ENCODE measurements at places on chromosomes 7 and 10.

DNA sequence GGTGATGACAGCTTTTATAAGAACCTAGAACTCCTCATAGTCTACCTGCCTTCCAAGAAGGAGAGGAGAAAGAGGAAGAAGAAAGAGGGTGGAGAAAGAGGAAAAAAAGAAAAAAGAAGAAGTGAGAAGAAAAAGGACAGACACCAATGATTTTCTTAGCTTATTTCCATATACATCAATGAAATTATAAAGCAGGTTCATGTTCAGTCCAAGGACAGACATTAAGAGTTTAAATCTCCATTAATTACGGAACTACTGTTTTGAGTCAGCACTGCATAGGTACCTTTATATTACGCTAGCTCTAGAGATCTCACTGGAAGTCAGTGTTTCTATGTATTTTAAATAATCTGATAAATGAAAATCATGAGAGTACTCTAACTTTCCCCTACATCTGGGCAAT is 309.0 kb upstream of the HGF start:
- no peak for DNase-seq

DNA sequence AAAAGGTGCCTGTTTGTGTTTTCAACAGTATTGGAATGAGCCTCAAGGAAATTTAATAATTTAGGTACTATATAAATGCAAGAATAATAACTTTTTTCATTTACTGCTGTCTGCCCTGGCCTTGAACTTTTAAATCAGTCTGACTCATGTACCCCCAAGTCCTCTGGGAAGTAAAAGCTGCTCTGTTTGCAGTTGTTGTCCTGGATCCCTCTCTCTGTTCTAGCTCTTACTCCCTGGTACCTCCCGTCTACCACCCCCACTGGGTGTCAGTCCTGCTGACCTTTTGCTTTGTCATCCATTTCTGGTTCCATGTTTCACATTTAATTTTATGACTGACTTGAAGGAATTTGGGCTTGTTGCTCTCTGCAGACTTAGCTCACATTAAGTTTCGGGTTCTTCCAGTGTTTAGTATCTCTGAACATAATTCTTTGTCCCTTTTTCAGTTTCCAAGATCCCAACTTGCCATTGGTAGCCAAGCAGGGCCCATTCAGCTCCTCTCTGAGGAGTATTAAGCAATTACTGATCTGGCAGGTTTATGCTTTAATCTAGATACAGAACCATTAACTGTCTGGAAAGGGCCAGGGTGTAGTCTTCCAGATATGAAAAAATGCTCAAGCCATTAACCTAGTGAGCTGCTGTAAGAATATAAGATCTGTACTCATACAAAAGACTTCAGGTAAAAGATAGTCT is 208.7 kb upstream of the FAM3C start:
- no peak for DNase-seq

GRCh38 chr7:154685564-154685901 is 317.4 kb downstream of the PAXIP1 start:
- DNase-seq, result no peak

- DNase-seq, result no peak
These were observed 6.8 kb downstream of the ITGA8 start for GRCh38 chr10:15712883-15713282.

- DNase-seq, result no peak
These were observed 732.1 kb upstream of the POT1 start for GRCh38 chr7:125661677-125662076.

- no peak for DNase-seq
These were observed 65.0 kb upstream of the CCNY start for GRCh38 chr10:35271086-35271858.

DNA sequence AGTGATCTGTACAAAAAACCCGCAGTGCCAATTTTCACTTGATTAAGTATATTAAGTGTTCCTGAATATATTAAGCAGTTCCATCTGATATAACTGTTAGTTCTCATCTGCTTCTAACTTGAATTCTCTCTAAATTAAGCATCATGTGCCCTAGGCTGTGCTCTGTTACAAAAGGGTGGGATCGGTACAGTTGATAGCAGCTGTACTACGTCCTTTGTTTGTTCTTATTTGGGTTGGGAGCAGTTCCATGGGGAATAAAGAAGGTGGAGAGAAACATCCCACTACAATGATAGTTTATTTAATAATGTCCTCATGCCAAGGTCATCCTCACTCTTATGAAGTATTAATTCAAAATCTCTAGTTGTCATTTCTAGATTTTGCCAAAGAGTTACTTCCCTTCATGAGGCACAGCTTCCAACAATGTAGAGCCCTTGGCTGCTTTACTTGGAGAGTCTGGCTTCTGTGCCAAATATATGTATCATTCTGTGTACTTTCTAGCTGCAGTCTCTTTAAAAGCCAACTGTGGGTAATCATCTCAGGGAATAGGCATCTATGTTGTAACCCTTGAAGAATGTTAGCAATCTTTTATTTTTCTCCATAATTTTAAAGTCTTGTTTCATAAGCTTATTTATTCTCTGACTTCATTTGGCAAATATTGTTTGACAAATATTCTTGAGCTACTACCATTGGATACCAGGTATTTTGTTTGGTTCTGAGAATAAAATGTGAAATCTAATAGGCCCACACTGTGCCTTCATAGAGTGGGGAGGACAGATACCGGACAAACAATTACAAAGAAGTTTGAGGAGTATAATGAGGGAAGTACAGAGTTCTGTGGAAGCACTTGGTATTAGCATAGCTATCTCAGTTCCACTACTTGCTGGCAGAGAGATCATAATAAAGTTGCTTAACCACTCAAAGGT is 22.4 kb upstream of the AHR start:
- no peak for DNase-seq

- DNase-seq, result no peak
These were observed 35.4 kb upstream of the NPFFR1 start for GRCh38 chr10:70319183-70319582.

- DNase-seq, result no peak
These were observed 229.8 kb upstream of the YAE1 start for GRCh38 chr7:39336442-39336841.

- no peak for DNase-seq
These were observed 29.0 kb upstream of the ATXN7L1 start for GRCh38 chr7:105905209-105905909.

DNA sequence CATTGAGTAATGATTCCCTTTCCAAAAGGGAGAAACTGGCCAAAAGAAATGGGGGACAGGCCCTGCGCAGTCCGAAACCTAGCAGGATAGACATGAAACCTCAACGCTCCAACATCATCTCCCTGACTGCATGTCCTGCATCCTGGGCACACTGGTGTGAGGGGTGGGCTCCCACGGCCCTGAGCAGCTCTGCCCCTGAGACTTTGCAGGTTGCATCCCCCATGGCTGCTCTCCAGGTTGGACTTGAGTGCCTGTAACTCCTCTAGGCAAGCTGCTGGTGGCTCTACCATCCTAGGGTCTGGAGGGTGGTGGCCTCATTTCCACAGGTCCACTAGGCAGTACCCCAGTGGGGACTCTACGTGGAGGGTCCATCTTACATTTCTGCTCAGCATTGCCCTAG is 16.3 kb upstream of the CRYGN start:
- no peak for DNase-seq

DNA sequence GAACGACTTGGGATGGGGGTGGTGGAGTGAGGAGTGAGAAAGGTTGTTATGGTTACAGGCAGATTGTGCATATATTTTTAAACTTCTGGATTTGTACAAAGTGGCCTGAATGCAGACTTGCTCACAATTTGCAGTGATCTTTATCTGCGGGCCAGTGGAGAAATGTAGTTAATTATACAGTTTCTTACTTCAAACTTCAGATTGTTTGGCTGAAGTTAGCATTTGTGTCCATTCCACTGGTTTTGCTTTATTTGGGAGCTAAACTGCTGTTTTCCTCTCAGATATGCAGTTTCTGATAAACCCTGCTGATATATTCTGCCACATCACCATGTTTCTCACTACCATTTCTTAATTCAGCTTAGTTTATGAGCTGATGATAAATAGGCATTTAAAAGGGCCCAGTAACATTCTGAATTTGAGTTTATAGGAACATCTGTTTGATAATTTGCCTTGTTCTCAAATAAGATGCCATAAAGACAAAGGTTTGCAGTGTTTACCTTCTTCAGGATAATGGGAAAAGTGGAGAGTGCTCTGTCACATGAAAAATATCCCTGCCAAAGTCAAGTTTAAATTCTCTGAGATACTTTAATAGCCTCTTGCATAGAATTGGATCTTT is 170.1 kb downstream of the ST7 start:
- DNase-seq, result no peak

GRCh38 chr7:130135208-130136205 is 65.2 kb downstream of the KLHDC10 start:
- no peak for DNase-seq

DNA sequence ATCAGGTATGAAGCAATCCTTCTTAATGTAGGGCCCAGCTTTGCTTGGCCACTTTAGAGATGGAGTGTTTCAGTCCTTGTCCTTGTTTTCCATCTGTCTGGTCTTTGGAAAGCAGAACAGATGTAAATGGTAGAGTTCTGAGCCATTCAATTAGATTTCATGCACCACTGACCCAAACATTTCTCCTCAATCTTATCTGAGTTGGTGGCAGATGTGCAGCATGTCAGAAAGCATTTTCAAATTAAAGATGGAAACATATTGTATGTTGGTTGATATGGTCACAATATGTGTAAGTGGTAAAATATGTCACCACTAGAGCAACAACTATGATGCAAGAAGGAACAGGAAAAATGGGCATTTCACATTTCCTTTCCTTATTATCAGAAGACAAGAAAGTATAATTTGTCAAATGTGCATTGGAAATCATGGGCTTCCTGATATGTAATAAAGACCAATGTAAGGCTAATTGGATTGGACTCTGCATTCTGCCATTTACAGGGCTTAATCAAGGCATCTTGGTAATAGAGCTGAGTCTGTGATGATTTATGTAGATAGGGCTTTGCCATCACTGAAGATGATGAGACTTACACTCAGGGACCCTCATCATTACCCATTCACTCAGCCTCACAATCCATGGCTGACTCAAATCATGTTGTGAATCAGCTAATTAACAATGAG is 750.7 kb downstream of the NRG3 start:
- no peak for DNase-seq

DNA sequence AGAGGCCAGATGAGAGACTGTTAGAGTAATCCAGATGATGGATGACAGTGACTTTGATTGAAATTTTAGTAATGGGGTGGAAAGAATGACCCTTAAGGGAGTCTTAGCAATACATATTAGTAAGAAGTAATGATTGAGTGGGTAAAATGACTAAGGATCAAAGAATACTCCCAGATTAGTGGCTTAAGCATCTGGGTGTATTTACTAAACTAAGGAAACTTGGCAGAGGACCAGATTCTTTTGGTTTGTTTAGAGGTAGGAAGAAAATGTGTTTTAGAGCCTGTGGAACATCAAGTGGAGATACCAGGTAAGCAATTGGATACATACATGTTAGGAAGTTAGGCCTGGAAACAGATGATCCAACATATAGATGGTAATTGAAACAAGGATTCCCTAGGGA is 58.8 kb upstream of the ADRA2A start:
- DNase-seq, result no peak

DNA sequence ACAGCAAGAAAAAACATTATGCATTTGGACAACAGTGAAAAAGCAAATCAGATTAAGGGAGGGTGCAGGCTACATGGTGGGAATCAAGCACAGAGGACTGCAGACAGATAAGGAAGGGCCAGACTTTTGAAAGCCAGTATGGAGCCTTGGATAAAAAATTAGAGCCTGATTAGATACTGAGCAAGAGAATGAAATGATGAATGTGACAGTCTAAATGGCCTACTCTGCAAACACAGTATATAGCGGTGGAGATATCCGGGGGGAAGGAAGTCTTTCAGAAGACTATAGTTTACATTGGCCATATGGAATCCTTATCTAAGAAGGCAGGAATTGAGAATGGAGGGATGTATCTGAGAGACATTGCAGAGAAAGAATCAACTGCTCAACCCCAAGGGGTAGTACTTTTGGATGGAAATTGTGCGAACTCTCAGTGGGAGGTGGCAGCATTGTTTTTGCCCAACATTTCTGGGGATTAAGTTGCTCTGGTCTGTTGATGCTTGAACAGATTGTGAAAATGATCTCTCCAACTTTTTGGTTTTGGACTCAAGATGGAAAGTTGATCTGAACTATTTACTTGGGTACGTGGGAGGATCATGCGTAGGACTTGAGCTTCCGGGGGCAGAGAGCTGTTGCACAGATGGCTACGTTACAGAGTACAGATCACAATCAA is 39.4 kb upstream of the CHCHD3 start:
- DNase-seq, result no peak

DNA sequence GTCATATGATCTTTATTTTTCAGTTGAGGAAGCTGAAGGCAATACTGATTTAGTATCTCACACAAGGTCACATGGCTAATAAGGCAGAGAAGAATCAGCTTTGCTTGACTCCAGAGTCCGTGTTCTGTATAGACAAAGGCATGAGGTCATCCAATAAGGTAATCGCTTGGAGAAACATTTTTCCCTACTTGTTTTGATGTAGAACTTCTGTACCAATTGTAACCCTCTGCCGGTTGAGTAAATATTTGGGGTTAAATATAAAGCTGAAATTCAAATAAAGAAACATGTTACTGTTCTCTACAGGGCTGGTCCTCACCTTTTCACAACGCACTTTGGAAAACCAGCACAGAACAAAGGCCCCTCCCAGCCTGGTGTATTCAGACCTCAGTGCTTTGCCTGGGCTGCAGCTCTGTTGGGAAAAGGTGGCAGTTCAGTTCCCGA is 83.0 kb upstream of the INSYN2A start:
- no peak for DNase-seq

DNA sequence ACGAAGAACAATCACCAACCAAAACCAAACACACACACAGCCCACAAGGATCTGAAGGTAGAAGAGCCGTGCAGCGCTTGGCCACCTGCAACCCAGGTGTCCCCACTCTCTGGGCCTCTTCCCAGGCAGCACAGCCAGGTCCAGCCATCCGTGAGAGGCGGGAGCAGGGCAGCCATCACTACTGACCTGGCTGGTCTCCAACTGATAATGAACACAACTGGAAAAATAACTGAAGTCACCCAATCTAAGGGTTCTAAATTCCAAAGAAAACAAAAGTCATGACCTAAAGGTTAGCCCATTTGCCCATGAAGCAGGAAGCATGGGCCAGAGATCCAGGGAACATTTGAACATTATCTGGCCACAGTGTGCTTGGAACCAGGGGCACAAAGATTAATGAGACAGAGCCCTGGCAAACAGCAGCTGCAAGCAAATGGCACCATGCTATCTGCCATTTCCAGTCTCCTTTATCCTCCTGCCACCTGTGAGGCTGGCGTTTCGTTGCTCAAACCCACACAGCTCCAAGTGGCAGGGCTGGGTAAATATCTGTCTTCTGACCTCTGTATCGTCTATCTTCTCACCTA is 207.9 kb downstream of the TNS3 start:
- DNase-seq, result no peak

- no peak for DNase-seq
These were observed 44.4 kb downstream of the KLHDC10 start for GRCh38 chr7:130114776-130115175.

DNA sequence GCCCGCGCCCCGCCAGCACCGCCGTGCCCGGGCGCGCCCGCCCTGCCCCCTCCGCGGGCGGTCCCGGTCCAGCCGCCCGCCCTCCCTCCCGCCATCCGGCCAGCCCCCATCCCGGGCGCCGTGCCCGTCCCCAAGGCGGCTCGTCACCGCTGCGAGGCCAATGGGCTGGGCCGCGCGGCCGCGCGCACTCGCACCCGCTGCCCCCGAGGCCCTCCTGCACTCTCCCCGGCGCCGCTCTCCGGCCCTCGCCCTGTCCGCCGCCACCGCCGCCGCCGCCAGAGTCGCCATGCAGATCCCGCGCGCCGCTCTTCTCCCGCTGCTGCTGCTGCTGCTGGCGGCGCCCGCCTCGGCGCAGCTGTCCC is at the start of gene HTRA1:
HTRA1 (plus strand) TSS at position 187 of the 362 bp plus-strand sequence; CDS start at position 287, 100 bp downstream.
- no peak for DNase-seq

- no peak for DNase-seq
These were observed 213.7 kb downstream of the HTR7 start for GRCh38 chr10:90644165-90644564.

- no peak for DNase-seq
These were observed 9.4 kb downstream of the NXPH1 start for GRCh38 chr7:8442814-8443304.

Measured in stimulated activated CD8-positive, alpha-beta memory T cell treated with anti-CD3 and anti-CD28 coated beads, Interleukin-7, amount 100 ng/mL, for 4 hours (primary cell).